Colonic mucosa (tissue), 4 donors: ENCODE measurements at places on chromosomes 7 and 10.

DNA sequence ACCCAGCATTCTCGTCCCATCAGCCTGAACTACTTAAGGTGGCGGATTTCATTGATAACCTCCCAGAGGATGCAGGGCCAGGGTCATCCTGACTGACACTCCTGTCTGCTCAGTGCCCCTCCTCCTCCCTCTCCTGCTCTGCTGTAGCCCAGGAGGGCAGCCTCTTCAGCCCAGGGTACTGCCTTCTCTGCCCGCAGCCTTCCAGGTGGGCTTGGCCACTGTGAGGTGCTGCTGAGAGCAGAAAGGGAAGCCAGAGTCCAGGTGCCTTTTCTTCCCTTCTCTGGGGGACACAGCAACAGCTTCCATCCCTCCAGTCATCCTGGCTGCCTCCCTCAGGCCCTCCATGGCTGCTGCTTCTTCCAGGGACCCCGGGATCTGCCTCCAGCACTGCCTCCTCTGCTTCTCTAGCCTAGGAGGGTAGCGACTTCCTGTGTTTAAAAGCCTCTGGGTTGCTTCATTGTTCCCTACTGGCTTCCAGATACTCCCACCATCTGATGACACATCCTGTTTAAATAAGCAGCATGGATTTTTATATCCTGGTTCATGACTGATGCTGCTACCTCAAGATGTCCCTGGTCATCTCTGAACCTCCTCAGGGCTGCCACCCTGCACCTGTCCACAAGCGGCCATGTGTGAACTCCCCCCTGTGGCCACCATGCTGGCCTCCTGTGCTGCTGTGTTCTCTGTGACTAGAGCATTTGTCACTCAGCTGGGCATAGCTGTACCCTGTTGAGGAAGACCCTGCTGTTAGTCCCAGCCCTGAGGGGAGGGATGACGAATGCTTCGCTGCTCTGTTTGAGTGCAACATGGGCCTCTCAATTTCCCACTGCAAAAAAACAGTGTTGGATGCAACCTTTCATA is 55.8 kb downstream of the AKR1C4 start:
- no peak for DNase-seq

GRCh38 chr10:72285972-72286521 is 12.3 kb downstream of the DDIT4 start:
- no peak for DNase-seq

DNA sequence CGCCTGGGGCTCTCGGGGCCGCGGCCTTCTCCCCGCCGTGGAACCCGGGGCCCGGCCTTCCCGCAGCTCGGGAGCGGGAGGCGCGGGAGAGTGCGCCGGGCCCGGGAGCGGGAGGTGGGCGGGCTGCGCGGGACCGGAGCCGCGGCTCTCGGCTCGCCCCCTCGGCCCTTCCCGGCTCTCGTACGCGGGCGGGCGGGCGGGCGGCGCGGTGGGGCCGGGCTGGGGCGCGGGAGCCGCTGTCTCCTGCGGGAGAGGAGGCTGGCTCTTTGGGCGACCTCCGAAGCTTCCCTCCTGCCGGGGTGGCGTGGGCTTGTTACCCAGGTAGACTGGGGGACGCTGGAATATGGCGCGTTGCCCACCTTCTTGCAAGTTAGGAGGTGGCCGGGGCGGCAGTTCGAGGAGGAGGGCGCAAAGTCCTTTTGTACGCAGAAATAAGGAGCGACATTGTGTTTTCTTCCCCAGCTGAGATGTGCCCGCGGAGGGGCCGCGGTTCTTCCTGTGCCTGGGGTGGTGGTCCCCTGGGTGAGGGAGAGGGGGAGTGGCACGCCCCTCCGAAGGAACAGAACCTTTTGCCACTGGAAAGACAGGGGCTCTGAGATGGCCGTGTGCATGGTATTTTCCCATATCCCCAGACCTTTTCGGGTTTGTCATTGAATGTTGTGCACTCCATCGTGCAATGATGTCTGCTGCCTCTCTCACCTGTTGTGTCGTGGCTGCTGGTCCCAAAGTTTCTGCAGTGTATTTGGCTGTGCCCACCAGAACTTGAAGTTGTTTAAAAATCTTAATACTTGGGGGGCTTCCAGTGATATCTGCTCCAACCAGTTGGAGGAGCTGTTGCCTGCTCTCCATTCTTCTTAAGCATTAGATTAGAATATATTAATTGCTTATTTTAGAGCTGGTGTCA is 844 bp downstream of the NRF1 start:
- peak; percentile 52 for DNase-seq

GRCh38 chr10:128364631-128365030 is 238.4 kb upstream of the MKI67 start:
- no peak for DNase-seq
